ENCODE measurements at places on chromosomes 1 and 21. TPM values are rescaled to one million over a fixed set of nuclear protein-coding genes. Genes with fewer than 3 reads are reported as not detected.

Gene PTPRC
- total RNA-seq: 25.2 TPM

Gene C1QB
- total RNA-seq: 112 TPM

Gene CYP4A11
- total RNA-seq: 190 TPM

Gene MUL1
- 17.1 TPM for total RNA-seq

Gene BROX
- total RNA-seq: 16.0 TPM

Gene SLC35F3
- total RNA-seq: 0.08 TPM

Gene LAD1
- total RNA-seq: 4.6 TPM

Gene TNNT2
- total RNA-seq: 0.28 TPM

Gene FAM163A
- total RNA-seq: not detected

Gene RYR2
- total RNA-seq: 0.51 TPM

Gene MMEL1
- not detected for total RNA-seq

Gene SH2D1B
- 0.84 TPM for total RNA-seq

Gene BRDT
- total RNA-seq: not detected

GRCh38 chr1:33327587-33328325 lies 6.9 kb upstream of the A3GALT2 start:
- peaks cover 43% of the 10 kb centered on the region for H3K36me3 ChIP-seq
- no peaks in the 10 kb centered on the region for H3K27me3 ChIP-seq
- H3K4me1 ChIP-seq: peaks cover 4% of the 10 kb centered on the region
- H3K4me3 ChIP-seq: no peak overlapping the region

GRCh38 chr21:44720170-44720569 lies 8.8 kb upstream of the TSPEAR start:
- peaks cover 3% of the 10 kb centered on the region for H3K4me1 ChIP-seq
- no peaks in the 10 kb centered on the region for H3K36me3 ChIP-seq
- no peaks in the 10 kb centered on the region for H3K27me3 ChIP-seq

GRCh38 chr1:233907151-233907550 lies 2.7 kb downstream of the SLC35F3 start:
- H3K4me1 ChIP-seq: peaks cover 3% of the 10 kb centered on the region
- H3K36me3 ChIP-seq: no peaks in the 10 kb centered on the region
- peaks cover 19% of the 10 kb centered on the region for H3K27me3 ChIP-seq
- DNase-seq: no peak

DNA sequence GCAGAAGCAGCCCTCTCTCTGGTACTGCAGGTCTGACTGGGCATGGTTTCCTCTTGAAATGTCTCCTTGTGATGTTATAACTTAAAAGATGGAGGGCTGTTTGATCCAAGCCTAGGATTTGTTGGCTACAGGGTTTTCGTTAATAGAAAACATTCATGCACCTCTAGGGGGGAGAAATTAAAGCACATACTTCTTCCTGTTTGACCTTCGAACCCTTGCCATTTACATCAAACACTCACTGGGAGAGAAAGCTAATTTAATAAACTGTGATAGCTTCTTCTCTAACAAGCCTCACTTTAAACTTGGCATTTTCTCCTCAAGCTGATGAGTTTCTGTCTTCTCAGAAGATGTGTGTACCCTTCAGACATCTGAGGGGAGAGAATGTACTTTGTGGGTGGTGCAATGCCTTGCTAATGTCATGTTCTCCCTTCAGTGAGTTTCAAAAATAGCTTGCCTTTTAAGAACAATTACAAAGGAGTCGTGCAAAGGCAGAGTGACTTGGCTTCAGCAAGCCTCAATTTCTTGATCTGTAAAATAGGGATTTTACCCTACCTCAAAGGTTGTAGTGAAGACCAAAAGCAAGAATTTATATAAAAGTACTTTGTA lies 20.4 kb downstream of the CACHD1 start:
- no peaks in the 10 kb centered on the region for H3K27me3 ChIP-seq
- no peaks in the 10 kb centered on the region for H3K36me3 ChIP-seq
- H3K4me1 ChIP-seq: peaks cover under 1% of the 10 kb centered on the region

DNA sequence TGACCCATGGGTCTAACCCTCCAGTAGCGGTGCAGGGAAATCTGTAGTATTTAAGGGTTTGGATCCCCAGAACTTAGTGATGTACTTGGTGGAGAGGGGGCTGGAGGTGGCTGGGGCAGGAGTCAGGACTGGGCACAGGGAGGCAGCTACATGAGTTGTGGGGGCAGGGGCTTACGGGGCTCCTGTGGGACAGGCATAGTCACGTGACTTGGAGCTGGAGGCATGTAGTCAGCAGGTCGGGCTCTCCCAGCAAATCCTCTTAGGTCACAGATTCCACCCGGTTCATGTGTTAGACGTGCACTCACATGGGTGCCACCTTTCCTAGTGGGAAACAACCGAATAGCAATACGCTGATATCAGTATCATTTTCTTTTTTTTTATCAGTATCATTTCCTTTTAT lies 112.1 kb downstream of the PCP4 start:
- H3K4me3 ChIP-seq: no peak overlapping the region
- no peak overlapping the region for H3K27ac ChIP-seq
- no peaks in the 10 kb centered on the region for H3K36me3 ChIP-seq

- no peaks in the 10 kb centered on the region for H3K27me3 ChIP-seq
- H3K4me1 ChIP-seq: peaks cover 3% of the 10 kb centered on the region
- DNase-seq: no peak
- H3K4me3 ChIP-seq: no peak overlapping the region
These were observed 4.0 kb downstream of the JUN start for GRCh38 chr1:58779801-58780382.

- H3K4me3 ChIP-seq: no peak overlapping the region
- no peak for DNase-seq
- no peaks in the 10 kb centered on the region for H3K36me3 ChIP-seq
These were observed 10.5 kb downstream of the ACOT11 start for GRCh38 chr1:54558434-54559030.

- H3K4me3 ChIP-seq: no peak overlapping the region
- no peaks in the 10 kb centered on the region for H3K36me3 ChIP-seq
- DNase-seq: no peak
These were observed 45.2 kb upstream of the FMO2 start for GRCh38 chr1:171139890-171140289.

DNA sequence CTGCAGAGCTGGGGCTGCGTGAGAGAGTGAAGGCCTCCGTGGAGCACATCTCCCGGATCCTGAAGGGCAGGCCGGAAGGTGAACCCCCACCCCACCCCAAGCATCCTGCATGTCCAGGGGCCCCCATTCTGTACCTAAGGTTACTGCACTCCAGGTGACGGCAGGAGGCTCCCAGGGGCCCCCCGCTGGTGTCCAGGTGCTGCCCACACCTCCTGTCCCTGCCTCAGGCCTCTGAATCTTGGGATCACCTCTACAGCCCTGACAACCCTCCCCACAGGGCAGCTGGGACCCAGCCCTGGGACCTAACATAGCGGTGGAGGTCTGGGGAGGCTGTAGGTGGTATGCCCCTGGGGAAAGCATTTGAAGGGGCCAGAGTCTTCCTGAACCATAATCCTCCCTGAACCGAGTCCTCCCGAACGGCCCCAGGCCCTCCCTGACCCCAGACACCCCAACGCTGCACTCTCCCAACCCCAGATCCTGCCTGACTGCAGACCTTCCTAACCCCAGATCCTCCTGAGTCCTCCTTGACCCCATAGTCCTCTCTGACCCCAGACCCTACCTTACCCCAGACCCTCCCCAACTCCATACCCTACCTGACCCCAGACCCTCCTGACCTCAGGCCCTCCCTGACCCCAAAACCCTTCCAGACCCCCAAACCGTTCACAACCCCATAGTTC lies 33.5 kb downstream of the TRIM11 start:
- H3K4me1 ChIP-seq: peaks cover 3% of the 10 kb centered on the region
- no peak overlapping the region for H3K4me3 ChIP-seq
- H3K36me3 ChIP-seq: no peaks in the 10 kb centered on the region
- no peak for DNase-seq

DNA sequence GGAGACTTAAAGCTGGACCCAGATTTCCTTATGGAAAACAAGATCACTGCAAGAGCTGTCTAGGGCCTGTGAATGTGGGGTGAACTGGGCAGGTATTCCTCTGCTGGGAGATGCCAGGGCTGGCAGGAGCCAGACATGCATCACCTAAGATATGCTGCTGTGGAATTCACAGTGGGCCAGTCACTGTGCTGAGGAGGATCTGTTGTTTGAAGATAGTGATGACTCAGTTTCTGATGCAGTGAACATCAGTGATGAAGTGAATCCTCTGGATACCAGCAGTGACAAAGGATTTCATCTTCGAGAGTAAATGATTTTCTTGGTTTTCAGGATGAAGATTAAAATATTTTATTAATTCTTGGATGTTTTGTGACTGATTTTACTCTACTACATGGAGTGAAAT lies 29.9 kb upstream of the CAMSAP2 start:
- H3K36me3 ChIP-seq: no peaks in the 10 kb centered on the region
- no peak overlapping the region for H3K4me3 ChIP-seq
- H3K27ac ChIP-seq: no peak overlapping the region
- no peaks in the 10 kb centered on the region for H3K27me3 ChIP-seq

DNA sequence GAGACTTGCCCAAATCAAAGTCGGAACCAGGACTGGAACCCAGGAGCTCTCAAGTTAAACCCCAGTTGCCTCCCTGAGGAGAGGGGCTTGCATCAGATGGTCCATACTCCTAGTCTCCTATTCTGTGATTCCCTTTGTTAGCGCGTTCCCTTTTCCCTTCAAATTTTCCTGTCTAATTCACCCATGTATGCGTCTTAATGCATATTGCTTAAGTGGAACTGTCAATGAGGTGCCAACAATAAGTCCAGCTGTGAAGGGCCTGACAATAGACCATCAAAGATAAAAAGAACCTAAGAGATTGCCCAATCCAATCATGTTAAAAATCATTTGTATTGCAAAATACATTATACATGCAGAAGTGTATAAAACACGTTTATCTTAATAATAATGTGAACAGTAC lies 634 bp upstream of the SPATA6 start:
- H3K36me3 ChIP-seq: no peaks in the 10 kb centered on the region
- peak overlapping the region; percentile 41 for H3K4me3 ChIP-seq
- H3K27me3 ChIP-seq: no peaks in the 10 kb centered on the region

DNA sequence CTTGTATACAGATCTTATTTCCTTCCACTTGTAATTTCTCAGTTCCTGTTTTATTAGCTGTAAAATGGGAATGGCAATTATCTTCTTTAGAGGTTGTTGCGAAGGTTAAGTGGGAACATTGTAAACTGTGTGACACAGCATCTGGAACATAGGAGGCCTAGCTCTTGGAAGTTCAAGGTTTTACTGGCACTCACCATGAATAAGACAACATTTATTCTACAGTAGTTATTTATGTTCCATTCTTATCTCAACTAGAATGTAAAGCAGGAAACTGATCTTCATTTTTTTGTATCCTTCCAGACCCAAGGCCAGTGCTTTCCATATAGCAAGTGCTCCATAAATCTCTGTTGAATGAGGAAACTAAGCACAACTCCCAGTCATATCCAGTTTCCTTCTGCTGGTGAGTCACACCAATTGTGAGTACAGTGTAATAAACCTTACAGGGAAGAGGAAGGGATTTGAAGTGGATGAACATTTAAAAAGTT lies 1.4 kb downstream of the BCL10 start:
- H3K27me3 ChIP-seq: no peaks in the 10 kb centered on the region
- DNase-seq: no peak
- peak overlapping the region; percentile 95 for H3K4me3 ChIP-seq
- peaks cover 35% of the 10 kb centered on the region for H3K4me1 ChIP-seq

- no peak overlapping the region for H3K27ac ChIP-seq
- DNase-seq: no peak
- no peak overlapping the region for H3K4me3 ChIP-seq
- H3K36me3 ChIP-seq: no peaks in the 10 kb centered on the region
- no peaks in the 10 kb centered on the region for H3K27me3 ChIP-seq
These were observed 123.6 kb downstream of the ELAVL4 start for GRCh38 chr1:50232336-50232735.

DNA sequence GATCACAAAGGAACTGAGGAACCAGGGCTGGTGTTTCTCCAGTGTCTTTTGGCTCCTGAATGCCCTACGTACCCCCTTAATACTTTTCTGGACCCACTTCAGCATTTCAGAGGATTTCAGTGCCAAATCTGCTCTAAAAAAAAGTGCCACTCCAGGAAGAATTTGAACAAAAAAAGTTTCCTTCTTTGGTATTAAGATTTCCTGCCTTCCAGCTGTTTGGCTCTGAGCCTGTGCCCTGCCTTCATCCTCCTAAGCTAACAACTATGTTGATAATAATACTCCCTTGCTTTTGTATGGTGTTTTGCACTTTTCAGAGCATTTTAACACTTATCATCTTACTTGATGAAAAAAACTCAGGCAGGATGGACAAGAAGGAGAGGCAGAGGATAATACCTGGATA lies 11.0 kb upstream of the RIMS3 start:
- no peak for DNase-seq
- H3K4me3 ChIP-seq: no peak overlapping the region
- no peak overlapping the region for H3K27ac ChIP-seq
- no peaks in the 10 kb centered on the region for H3K4me1 ChIP-seq
- H3K36me3 ChIP-seq: no peaks in the 10 kb centered on the region
- no peaks in the 10 kb centered on the region for H3K27me3 ChIP-seq

DNA sequence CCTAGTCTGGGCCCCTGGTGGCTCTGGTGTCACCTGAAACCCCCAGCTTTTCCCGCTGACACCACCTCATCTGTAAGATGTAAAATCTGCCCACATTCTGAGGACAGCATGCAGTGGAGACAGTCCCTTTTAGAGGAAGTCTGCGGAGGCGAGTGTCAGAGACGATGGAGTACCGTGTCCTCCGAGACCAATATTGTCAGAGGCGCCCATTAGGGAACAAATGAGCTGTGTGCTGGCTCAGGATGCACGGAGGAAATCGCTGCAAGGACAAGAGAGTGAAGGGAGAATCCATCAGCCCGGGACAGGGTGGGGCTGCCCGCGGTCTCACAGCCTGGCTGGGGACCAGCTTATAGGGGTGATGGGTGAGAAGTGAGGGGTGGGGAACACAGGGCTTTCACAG lies 214.8 kb downstream of the MATN1 start:
- H3K27me3 ChIP-seq: no peaks in the 10 kb centered on the region
- no peak for DNase-seq
- no peak overlapping the region for H3K27ac ChIP-seq
- H3K36me3 ChIP-seq: no peaks in the 10 kb centered on the region
- H3K4me1 ChIP-seq: no peaks in the 10 kb centered on the region
- no peak overlapping the region for H3K4me3 ChIP-seq

DNA sequence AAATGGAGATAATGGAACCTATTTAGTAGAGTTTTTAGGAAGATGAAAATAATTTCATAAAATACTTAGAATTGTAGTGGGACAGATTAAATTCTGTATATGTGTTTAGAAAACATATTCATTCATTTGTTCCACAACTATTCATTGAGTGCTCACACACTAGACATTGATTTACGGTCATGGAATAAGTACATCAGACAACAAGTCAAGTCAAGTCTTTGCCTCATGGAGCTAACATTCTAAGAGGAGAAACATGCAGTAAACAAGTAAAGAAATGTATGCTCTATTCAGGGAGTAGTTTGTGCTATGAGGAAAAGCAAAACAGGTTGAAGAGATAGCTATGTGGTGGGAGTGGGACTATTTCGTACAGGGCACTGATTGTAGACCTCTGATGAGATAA lies 9.0 kb downstream of the BTBD19 start:
- H3K27ac ChIP-seq: no peak overlapping the region
- no peak overlapping the region for H3K4me3 ChIP-seq
- no peak for DNase-seq
- no peaks in the 10 kb centered on the region for H3K36me3 ChIP-seq

Data from liver (tissue), 10 donors.